Left lung (tissue), 14 donors: ENCODE measurements at places on chromosomes 12 and 14. TPM values are rescaled to one million over a fixed set of nuclear protein-coding genes. Genes with fewer than 3 reads are reported as not detected.

- H3K27me3 ChIP-seq: no peaks in the 10 kb centered on the region
- no peak overlapping the region for H3K27ac ChIP-seq
- H3K4me3 ChIP-seq: no peak overlapping the region
- H3K4me1 ChIP-seq: no peaks in the 10 kb centered on the region
These were observed 23.5 kb upstream of the CFAP54 start for GRCh38 chr12:96465896-96466295.

GRCh38 chr12:26380897-26381296 is 185.5 kb downstream of the SSPN start:
- no peaks in the 10 kb centered on the region for H3K4me1 ChIP-seq
- no peak overlapping the region for H3K4me3 ChIP-seq
- H3K27ac ChIP-seq: no peak overlapping the region
- H3K36me3 ChIP-seq: no peaks in the 10 kb centered on the region
- no peaks in the 10 kb centered on the region for H3K27me3 ChIP-seq

- H3K4me3 ChIP-seq: no peak overlapping the region
- H3K4me1 ChIP-seq: peaks cover 84% of the 10 kb centered on the region
- H3K27me3 ChIP-seq: no peaks in the 10 kb centered on the region
- DNase-seq: no peak
- no peak overlapping the region for H3K27ac ChIP-seq
- H3K36me3 ChIP-seq: no peaks in the 10 kb centered on the region
These were observed 22.4 kb downstream of the ACTN1 start for GRCh38 chr14:68956724-68957123.

DNA sequence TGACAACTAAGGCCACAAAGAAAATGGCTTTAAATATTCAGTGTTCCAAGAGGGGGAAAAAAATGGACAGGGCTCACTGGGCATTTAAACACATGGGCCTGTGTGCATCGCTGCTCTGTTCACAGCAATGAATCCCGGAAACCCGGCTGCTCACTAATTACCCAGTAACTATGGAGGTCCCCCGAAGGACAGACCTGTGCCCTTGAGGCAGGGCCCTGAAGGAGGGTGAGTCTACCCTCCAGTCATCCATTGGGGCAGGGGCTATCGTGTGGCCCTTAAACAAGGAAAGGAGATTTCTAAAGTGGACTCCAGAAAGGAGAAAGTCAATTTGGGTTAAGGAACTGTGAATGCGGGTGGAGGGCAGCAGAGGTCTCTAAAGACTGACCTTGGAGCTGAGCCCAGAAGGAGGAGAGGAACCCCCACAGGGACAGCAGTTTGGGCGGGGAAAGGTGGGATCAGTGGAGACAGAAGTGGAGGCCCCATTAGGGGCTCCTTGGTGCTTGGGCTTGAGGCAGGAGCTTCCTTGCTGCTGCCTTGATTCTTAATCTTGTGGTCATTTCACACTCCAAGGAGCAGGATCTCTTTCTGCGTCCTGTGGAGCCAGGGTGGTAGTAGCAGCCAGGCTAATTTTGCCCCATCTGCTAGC is 1.4 kb upstream of the CLMN start:
- no peaks in the 10 kb centered on the region for H3K36me3 ChIP-seq
- no peak for DNase-seq
- H3K4me1 ChIP-seq: peaks cover 20% of the 10 kb centered on the region
- no peak overlapping the region for H3K4me3 ChIP-seq

DNA sequence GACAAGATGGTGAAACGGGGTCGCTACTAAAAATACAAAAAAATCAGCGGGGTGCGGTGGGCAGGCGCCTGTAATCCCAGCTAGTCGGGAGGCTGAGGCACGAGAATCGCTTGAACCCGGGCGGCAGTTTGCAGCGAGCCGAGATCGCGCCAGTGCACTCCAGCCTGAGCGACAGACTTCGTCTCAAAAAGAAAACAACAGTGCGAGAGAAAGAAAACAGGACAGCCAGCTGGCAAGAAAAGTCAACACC is 633 bp upstream of the RNU4-2 start:
- H3K4me3 ChIP-seq: peak overlapping the region; percentile 46
- H3K4me1 ChIP-seq: peaks cover 17% of the 10 kb centered on the region
- DNase-seq: no peak
- no peaks in the 10 kb centered on the region for H3K27me3 ChIP-seq
- peak overlapping the region; percentile 98 for H3K27ac ChIP-seq
- H3K36me3 ChIP-seq: no peaks in the 10 kb centered on the region

DNA sequence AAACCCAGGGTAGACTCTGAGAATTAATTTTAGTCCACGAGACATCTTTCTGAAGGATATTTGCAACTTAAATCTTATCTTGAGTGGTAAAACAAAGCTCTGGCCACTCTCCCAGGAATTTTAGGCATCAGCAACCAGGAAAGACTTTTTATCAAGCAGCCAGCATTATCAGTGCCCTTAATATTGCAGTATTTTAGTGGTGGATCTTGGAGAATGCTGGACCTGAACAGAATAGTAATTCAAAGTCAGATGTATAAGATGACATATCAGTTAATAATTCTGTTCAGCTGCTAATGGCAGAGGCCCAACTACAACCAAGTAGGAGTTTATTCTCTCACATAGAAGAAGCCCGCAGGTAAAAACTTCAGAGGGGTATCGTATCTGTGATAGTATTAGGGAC is 59.0 kb upstream of the CRY1 start:
- no peaks in the 10 kb centered on the region for H3K4me1 ChIP-seq
- no peak overlapping the region for H3K27ac ChIP-seq
- no peaks in the 10 kb centered on the region for H3K36me3 ChIP-seq
- no peak overlapping the region for H3K4me3 ChIP-seq

- H3K27ac ChIP-seq: no peak overlapping the region
- H3K4me3 ChIP-seq: no peak overlapping the region
- no peaks in the 10 kb centered on the region for H3K27me3 ChIP-seq
- H3K36me3 ChIP-seq: no peaks in the 10 kb centered on the region
- H3K4me1 ChIP-seq: no peaks in the 10 kb centered on the region
These were observed 95.0 kb upstream of the OTX2 start for GRCh38 chr14:56905282-56905681.

- no peaks in the 10 kb centered on the region for H3K27me3 ChIP-seq
- peak; percentile 89 for DNase-seq
- H3K27ac ChIP-seq: peak overlapping the region; percentile 89
These were observed 44.5 kb downstream of the KDM2B start for GRCh38 chr12:121536054-121536898.

DNA sequence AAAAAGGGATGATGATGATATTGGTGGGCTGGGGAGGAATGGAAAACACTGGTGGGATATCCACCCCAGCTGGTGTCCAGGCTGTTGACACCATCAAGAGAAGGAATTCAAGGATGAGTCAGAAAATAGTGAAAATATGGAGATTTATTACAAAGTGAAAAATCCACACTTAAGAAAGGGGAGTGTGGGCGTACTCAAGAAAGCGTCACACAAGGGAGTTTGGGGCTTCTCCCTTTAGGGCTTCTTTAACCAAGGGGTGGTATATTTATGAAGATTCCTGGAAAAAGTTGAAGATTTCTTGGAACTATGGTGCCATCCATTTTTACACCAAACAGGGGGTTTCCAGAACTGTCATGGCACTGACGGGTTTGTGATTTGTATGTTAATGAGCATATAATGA is 63.1 kb upstream of the ARID2 start:
- no peak overlapping the region for H3K27ac ChIP-seq
- DNase-seq: no peak
- H3K4me3 ChIP-seq: no peak overlapping the region
- no peaks in the 10 kb centered on the region for H3K36me3 ChIP-seq

DNA sequence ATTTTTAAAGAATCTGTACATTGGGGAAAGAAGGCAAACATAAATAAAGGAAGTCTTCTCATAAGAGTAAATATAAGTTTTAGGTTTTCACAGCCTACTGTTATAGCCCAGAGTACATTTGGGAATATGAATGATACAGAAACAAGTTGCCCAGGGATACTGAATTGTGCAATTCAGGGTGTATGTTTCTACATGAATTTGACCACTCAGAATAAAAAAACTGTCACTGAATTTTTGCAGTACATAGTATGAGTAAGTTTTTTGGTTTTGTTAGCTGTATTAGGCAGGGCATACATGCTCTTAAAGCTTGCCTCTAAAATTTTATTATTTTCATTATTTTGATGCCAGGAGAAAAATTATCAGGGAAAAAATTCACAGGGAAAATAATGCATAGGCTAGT is 6.6 kb upstream of the PCNX4 start:
- H3K4me1 ChIP-seq: no peaks in the 10 kb centered on the region
- DNase-seq: no peak
- no peaks in the 10 kb centered on the region for H3K27me3 ChIP-seq
- H3K36me3 ChIP-seq: no peaks in the 10 kb centered on the region
- no peak overlapping the region for H3K4me3 ChIP-seq
- H3K27ac ChIP-seq: no peak overlapping the region

DNA sequence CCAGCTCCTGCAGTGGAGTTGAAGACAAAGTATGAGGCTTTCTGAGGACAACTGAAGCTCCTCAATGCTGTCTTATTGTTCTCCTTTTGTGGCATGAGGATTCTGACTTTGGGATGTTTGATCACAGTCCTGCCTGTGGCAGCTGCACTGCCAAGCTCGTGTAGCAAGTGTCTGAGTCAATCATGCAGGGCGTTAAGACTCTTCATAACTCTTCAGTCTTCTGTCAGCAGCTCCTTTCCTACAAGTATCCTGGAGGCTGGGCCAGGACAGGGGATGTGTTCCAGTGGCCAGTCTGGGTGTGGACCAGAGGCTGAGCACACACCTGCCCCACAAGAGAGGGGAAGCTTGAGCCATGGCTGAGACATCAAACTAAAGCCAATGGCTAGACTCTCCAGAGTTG is 94.3 kb downstream of the PELI2 start:
- no peaks in the 10 kb centered on the region for H3K27me3 ChIP-seq
- H3K4me3 ChIP-seq: no peak overlapping the region
- DNase-seq: no peak
- H3K4me1 ChIP-seq: peaks cover 27% of the 10 kb centered on the region

DNA sequence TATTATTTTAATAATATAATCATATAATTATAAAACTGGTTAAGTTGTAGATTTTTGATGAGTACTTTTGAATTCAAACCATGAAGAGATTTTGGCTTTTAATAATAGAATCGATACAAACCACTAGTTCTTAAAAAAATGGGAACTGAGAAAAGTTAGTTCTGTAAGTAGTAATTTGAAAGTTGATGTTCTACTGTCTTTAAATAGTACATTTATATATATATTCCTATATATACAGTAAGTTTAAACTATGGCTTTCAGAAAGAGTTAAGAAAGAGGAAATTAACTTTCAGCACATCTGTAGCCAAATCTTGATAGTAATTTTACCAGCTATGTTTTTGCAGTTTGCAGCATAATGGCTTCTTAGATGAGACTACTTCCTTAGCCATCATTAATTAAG is 7.8 kb downstream of the LRRK2 start:
- H3K4me1 ChIP-seq: no peaks in the 10 kb centered on the region
- peaks cover 40% of the 10 kb centered on the region for H3K36me3 ChIP-seq
- no peak overlapping the region for H3K27ac ChIP-seq
- no peak overlapping the region for H3K4me3 ChIP-seq
- H3K27me3 ChIP-seq: no peaks in the 10 kb centered on the region

DNA sequence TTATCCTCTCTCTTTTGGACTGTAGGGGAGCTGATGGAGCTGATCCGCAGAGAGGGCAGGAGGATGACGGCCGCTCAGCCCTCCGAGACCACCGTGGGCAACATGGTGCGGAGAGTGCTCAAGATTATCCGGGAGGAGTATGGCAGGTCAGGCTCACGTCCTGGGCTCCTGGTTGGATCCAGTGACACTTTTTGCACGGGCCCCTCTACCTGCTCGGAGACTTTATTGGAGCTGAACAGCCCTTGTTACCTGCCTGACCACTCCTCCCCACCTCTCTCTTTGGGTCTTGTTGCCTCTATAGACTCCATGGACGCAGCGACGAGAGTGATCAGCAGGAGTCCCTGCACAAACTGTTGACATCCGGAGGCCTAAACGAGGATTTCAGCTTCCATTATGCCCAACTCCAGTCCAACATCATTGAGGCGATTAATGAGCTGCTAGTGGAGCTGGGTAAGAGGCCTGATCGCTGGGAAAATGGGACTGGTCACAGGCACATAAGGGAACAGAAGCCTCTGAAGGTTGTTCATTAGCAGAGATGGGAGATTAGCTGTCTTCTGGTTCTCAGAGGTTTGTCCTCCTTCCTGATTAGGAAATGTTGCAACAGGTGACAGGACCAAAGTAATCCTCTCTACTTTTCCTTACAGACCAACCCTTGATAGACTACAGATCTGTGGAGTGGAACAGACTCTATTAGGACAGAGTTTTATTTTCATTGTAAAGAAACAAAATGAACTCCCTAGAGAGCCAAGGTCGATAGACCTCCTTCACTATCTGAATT is 718 bp downstream of the EIF2B2 start:
- H3K27ac ChIP-seq: peak overlapping the region; percentile 86
- peak overlapping the region; percentile 92 for H3K4me3 ChIP-seq
- no peak for DNase-seq
- H3K27me3 ChIP-seq: no peaks in the 10 kb centered on the region
- H3K4me1 ChIP-seq: peaks cover 23% of the 10 kb centered on the region
- H3K36me3 ChIP-seq: no peaks in the 10 kb centered on the region

- H3K27ac ChIP-seq: no peak overlapping the region
- H3K4me3 ChIP-seq: no peak overlapping the region
- H3K4me1 ChIP-seq: no peaks in the 10 kb centered on the region
These were observed 1139.1 kb upstream of the TMEM132C start for GRCh38 chr12:127127897-127128296.

GRCh38 chr12:110379631-110380030 is 23.9 kb downstream of the ANAPC7 start:
- no peaks in the 10 kb centered on the region for H3K27me3 ChIP-seq
- no peak for DNase-seq
- peak overlapping the region; percentile 29 for H3K27ac ChIP-seq

DNA sequence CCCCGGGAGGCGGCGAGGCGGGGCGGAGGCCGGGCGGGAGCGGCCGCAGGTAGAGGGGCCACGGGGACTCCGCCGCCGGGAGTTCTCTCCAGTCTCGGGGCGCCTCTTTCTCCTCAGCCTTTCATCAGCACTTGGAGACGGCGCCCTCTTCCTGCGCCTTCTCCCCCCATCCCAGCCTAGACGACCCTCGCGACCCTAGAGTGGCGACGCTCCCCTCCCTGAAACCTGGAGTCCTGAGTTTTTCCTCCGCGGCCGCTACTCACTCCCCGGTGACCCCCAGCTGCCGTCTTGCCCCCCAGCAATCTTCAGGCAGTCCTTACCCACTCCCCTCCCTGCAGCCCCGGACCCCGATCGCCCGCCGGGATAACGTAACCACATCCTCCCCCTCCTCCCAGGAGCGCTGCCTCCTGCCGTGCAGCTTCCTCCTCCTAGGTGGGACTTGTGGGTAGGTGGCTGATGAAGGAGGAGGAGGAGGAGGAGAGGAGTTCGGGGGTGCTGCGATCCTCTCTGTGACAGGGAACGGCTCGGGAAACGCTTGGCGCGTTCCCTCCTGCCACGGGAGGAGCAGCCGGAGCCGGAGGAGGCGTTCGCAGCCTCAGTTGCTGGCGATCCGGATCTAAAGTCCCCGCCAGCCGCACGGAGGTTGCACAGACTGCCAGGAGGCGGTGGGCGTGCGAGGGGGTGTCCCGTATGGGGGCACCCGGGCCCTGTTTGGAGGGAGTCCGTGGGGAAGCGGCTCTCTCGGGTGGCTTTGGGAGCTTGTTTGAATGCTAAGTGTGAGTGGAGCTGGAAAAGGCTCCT is 891 bp downstream of the PLEKHA5 start:
- H3K27me3 ChIP-seq: peaks cover 17% of the 10 kb centered on the region
- peak overlapping the region; percentile 76 for H3K4me3 ChIP-seq
- peak; percentile 85 for DNase-seq
- H3K4me1 ChIP-seq: peaks cover 15% of the 10 kb centered on the region
- H3K36me3 ChIP-seq: no peaks in the 10 kb centered on the region

Gene GDF3
- not detected for total RNA-seq

Gene COPZ1
- total RNA-seq: 157 TPM

Gene FOXG1
- total RNA-seq: not detected

Gene VRTN
- not detected for total RNA-seq

Gene CLEC4C
- not detected for total RNA-seq

Gene LRP1-AS
- not detected for total RNA-seq

Gene C14orf93
- 8.3 TPM for total RNA-seq

Gene FOXN4
- total RNA-seq: not detected

Gene TRPV4
- 3.2 TPM for total RNA-seq

Gene HNRNPA1
- 783 TPM for total RNA-seq

Gene SYNE3
- 25.4 TPM for total RNA-seq
